ENCODE measurements at places on chromosomes 11 and 22. TPM values are rescaled to one million over a fixed set of nuclear protein-coding genes. Genes with fewer than 3 reads are reported as not detected.

DNA sequence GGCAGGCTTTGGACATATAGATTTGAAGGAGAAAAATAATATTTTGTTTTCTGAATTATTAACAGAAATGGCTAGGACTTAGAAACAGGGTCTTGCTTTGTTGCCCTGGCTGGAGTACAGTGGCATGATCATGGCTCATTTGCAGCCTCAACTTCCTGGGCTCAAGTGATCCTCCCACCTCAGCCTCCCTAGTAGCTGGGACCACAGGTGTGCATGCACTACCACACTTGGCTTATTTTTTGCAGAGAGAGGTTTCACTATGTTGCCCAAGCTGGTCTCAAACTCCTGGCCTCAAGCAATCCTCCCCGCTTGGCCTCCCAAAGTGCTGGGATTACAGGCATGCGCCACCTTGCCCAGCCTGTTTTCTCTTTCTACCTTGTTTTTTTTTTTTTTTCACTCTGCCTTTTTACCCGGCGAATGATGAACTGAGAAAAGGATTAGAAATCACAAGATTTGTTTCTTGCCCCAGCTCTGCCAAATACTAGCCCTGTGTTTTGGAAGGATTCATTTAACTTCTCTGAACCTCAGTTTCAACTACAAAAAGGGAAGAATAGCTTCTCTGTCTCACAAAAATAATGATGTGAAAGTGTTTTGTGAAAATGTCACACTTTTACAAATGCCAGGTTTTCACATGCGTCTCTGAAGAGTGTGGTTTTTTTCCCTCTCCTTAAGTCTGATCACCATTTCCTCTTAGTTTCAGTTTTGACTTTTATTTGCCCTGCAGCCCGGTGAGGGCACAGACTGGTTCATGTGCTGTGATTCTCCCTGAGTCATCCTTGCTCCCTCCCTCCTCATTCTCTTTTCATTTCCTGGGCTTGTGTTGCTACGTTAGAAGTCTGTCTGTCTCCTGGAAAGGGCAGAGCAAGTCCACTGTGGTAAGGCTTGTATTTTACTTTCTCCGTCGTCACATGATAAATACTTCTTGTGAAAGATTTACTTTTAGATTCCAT is 67.7 kb downstream of the BCL2L13 start:
- H3K4me1 ChIP-seq = peaks cover 11% of the 10 kb centered on the region
- H3K36me3 ChIP-seq = peaks cover 3% of the 10 kb centered on the region
- no peak overlapping the region for H3K27ac ChIP-seq
- H3K4me3 ChIP-seq = peak overlapping the region; percentile 29

DNA sequence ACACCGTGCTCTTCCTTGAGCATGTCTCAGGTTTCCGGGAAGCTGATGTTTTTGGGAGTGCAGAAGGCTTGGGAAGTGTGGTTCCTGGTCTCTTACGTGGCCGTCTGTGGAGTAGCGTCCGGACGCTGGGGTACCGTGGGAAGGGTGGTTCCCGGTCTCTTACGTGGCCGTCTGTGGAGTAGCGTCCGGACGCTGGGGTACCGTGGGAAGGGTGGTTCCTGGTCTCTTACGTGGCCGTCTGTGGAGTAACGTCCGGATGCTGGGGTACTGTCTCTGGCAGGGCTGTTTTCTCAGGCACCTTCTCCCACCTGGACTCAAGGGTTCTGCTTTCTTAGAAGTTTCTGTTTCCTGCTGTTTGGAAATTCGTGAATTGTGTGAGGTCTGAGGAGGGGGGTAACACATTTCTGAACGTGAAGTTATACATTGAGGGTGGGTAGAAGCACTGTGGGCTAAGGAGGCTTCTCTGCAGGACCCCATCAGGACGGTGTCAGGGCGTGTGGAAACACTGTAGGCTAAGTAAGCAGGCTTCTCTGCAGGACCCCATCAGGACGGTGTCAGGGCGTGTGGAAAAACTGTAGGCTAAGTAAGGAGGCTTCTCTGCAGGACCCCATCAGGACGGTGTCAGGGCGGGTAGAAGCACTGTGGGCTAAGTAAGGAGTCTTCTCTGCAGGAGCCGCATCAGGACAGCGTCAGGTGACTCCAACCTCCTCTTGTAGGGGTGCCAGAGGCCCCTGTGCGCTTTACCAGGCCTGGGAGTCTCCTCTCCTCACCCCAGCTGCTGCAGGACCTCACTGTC is 5.3 kb upstream of the IFITM3 start:
- no peak for DNase-seq
- H3K4me1 ChIP-seq = peaks cover 64% of the 10 kb centered on the region
- H3K27me3 ChIP-seq = no peaks in the 10 kb centered on the region
- H3K36me3 ChIP-seq = no peaks in the 10 kb centered on the region

DNA sequence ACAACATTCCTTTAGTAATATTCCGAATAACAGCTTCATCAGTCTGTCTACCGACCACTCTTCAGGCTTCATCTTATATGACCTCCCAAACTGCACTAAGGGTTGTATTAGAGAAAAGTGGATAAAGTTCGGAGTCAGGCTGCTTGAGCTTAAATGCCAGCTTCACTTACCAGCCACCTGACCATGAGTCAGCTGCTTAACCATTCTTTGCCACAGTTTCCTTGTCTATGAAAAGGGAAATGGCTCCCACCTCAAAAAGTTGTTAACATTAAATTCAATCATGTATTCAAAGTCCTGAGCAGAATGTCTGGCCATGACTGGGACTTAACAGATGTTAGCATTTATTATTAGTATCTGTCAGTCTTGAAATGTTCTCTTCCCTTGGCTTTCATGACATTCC is 20.9 kb downstream of the LIMK2 start:
- H3K4me3 ChIP-seq = no peak overlapping the region
- peaks cover 8% of the 10 kb centered on the region for H3K36me3 ChIP-seq
- no peak for DNase-seq
- no peak overlapping the region for H3K27ac ChIP-seq
- no peaks in the 10 kb centered on the region for H3K27me3 ChIP-seq

DNA sequence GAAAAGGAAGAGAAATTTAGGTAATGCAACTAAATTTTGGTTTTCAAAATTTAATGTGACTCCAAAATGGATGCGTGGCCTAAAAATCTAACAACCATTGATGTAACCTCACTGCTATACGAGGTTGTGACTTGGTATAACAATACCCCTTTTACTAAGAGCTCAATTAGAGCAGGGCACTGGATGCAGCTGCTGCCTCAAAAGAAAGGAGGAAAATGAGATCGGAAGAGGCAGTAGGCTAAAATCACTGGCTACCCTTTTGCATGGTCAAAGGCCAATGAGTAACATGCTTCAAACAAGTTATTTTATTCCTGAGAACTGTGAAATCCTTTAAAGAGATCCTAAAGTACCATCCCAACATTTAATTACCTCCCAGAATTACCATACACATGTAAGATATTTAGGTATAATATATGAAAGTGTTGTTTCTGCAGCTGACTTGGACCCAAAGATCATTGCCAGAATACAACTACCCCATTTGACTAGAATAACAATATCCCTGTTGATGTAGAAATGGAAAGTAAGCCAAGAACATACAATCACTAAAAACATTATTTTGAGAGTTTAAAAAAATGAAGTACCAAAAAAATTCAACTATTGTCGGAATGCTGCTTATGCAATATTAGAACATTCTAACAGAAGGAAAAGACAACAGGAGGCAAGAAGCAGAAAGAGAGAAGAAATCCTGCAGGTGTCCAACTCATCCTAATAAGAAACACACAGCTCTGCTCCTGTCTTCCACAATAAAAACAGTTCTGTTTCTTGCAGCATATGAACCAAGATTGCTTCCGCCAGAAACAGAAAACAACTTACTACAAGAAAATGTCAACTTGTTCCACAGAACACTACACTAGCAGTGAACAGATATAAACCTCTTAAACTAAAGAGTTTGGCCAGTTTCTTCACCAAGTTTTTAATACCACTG is 15.0 kb downstream of the SIK3 start:
- H3K4me3 ChIP-seq = no peak overlapping the region
- no peaks in the 10 kb centered on the region for H3K36me3 ChIP-seq
- DNase-seq = no peak
- H3K27me3 ChIP-seq = no peaks in the 10 kb centered on the region

DNA sequence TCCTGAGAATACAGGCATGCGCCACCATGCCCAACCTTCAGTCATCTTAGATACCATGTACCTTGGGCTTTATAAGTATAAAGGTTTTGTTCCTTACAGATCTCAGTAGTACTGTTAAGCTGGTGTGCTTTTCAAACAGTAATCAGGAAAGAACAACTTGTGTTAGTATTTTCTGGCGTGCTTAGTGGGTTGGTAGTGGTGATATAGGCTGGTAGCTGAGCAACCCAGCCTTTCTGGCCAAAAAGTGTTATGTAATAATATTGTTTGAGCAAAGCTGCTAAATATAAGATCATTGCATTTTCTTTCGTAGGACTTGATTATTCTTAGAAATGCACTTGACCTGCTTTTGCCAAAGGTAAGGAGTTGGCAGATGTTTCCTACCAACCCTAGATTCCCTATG is 6.5 kb downstream of the ADSL start:
- DNase-seq = no peak
- no peak overlapping the region for H3K27ac ChIP-seq

- H3K36me3 ChIP-seq = peaks cover 9% of the 10 kb centered on the region
- no peaks in the 10 kb centered on the region for H3K27me3 ChIP-seq
- peak overlapping the region; percentile 100 for H3K27ac ChIP-seq
- H3K4me1 ChIP-seq = peaks cover 61% of the 10 kb centered on the region
- DNase-seq = no peak
Observed at GRCh38 chr11:118927554-118928100, 1.9 kb upstream of the BCL9L start.

- no peaks in the 10 kb centered on the region for H3K36me3 ChIP-seq
- no peak for DNase-seq
- H3K4me3 ChIP-seq = no peak overlapping the region
- no peaks in the 10 kb centered on the region for H3K4me1 ChIP-seq
Observed at GRCh38 chr11:102589047-102589459, 36.1 kb downstream of the MMP20 start.

ANKK1 gene
- 1.6 TPM for total RNA-seq

PHETA2 gene
- 0.42 TPM for total RNA-seq

CD3D gene
- total RNA-seq = 265 TPM

MUC2 gene
- not detected for total RNA-seq
